ENCODE measurements at places on chromosomes 2 and 18.

DNA sequence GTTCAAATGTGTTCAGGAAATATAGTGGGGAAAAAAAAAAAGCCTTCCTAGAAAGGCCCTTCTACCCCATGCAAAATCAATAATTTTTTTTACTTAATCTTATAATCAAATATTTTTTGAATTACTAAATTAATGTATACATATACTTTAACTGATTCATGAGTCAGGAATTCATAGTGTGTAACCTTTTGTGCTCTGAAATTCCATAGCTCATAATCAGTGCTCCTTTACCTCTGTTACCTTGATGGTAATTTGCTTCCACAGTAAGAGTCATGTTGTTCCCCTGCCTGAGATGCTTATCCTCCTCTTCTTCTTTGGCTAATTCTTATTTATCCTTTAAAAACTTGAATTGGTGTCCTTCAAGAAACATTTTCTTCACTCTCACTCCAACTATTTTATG, 414.2 kb downstream of the THSD7B start:
- DNase-seq, result peak; percentile 6

- no peak for DNase-seq
These were observed 27.4 kb upstream of the VRK2 start for GRCh38 chr2:58019229-58019628.

DNA sequence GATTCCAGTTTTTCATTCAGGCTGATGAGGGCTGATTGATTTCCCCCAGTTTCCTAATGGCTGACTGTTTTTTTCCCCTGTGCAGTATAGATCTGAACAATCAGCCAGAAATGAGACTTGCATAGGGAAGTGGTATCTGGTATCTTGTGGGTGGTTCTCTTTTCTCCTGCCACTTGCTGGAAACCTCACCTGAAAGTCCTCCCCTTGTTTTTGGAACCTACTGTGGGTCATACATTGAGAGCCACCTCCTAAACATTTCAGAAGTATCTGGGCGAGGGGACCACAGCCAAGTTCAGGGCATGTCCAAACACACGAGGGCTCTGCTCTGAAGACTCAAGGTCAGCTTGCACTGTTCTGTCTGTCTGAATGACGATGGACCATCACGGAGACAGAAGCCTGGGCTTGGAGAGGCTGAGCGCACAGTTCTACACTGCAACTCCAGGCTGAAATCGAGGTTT, 19.3 kb downstream of the ALPK2 start:
- DNase-seq, result no peak

- no peak for DNase-seq
These were observed 339 bp downstream of the ACAA2 start for GRCh38 chr18:49813069-49813318.

GRCh38 chr2:62304429-62305417, 108.8 kb downstream of the B3GNT2 start:
- peak; percentile 65 for DNase-seq

DNA sequence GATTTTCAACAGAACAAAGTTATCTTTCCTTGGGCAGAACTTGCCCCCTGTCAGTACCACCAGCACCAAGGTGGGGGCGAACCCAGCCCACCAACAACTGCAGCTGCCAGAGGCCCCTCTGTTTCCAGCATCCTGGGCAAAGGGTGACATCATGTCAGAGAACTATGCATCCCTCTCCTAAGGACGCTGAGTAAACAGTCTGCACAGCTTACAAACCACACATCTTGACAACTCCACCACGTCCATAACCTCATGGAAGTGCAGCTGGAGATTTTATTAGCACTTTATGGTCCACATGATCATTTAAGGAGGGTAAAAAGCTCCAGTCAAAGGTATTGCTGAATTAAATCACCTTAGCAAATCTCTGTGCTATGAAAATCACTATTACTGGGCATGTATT, 40.4 kb downstream of the PIEZO2 start:
- DNase-seq, result no peak

DNA sequence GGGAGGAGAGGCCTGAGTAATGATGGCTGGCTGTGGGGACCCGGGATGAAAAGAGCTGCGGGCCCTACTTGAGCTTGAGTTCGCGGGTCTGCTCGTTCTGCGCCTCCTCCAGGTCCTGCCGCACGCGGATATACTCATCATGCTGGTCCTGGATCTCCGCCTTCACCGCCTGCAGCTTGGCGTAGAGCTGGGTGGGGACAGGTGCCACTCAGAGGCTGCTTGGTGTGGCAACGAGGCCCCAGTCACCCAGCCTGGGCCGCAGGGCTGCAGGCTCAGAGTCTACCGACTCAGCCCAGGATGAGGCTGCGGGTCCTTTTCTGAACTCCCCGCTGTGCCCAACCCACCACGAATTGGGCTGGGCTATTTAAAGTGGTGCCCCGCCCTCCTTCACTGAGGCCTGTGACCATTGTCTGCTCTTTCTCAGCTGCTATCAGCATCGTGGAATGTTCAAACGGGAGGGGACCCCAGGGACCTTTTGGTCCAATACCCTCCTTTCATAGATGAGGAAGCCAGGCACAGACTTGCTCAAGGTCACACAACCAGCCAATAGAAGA, 28.0 kb downstream of the KIF3C start:
- DNase-seq, result no peak

DNA sequence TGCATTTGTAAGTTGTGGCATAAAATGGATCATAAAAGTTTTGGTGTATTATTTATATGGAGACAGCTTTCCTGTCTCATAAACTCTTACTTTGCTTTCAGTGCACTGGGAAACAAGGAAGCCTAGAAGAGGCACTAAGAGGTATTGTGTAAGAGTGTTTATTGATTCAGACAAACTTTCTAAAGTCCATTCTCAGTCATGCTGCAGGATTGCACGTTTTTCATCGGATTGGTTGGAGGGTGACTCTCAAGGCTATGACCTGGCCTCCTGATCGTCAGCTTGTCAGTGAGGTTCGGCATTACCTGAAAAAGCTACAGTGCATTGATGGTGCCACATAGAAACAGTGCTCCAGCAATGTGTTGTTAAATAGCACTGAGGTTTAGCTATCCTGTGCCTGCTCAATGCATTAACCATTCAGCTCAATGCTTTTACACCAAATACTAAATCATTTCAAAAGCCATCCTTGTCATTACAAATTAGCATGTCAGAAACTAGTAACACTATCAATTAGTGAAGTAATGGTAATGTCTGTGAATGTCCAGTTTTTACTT, 545.5 kb downstream of the CBLN2 start:
- no peak for DNase-seq

DNA sequence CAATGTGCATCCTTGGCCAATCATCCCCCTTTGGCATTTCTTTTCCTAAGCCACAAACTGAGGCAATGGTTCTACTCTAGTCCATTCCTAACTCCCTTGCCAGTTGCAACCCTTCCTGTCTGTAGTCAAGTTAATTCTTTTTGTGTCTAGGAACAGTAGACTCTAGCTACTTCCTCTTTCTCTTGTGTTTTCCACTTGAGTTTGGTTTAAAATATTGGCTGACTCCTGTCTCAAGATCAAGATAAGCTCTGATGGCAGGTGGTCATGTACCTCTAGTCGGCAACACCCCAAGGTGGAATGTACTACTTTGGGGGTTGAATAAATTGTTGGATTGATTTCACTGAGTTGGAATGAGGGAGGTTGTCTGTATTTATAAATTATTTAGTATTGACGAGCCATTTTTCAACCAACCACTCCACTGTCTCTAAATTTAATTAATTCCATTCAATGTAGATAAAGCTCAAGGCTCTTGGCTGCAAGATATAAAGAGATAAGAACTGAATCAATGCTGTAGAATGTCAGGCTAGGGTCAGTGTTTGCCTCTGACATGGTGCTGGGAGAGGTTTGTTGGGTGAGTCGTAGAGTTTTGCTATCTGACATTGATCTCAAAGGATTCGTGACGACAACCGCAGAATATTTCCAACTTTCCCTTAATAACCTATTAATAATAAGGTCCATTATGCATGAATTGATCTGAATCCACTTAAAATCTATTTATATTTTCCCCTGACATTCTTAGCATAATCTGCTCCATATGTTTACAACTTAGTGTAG, 188.7 kb upstream of the APCDD1 start:
- DNase-seq, result peak; percentile 36

- DNase-seq, result no peak
These were observed 75.6 kb downstream of the MBP start for GRCh38 chr18:77057006-77057395.

DNA sequence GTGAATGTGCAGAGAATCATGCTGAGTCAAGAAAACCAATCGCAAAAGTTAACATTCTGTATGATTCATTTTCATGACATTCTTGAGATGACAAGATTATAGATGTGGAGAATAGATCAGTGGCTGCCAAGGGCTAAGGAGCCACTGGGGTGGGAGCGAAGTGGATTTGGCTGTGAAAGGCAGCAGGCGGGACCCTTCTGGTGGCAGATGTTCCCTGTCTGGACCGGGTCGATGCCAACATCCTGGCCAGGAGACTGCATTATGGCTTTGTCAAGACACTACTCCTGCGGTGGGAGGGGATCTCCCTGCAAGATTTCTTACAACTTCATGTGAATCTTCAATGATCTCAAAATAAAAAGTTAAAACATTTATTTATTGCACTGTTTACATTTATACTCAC, 427.9 kb downstream of the GALR1 start:
- no peak for DNase-seq

DNA sequence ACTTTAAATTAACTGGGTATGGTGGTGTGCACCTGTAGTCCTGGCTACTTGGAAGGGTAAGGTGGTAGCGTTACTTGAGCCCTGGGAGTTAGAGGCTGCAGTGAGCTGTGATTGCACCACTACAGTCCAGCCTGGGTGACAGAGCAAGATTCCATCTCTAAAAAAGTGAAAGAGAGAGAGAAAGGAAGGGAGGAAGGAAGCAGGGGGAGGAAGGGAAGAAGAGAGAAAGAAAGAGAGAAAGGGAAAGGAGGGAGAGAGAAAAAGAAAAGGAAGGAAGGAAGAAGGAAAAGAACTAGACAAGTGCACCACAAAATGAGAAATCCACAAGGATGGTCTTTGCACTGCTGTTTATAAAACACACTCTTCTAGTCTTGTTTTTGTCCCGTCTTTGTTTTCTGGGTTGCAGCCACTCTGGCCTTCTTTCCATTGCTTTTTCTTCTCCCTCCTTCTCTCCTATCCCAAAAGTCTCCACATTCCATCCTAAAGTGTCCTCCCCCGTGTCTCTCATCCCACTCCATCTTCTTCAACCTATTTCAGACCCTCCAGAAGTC, 32.0 kb downstream of the PKDCC start:
- DNase-seq, result no peak

GRCh38 chr2:238314576-238314975, 5.7 kb upstream of the TRAF3IP1 start:
- DNase-seq, result no peak

DNA sequence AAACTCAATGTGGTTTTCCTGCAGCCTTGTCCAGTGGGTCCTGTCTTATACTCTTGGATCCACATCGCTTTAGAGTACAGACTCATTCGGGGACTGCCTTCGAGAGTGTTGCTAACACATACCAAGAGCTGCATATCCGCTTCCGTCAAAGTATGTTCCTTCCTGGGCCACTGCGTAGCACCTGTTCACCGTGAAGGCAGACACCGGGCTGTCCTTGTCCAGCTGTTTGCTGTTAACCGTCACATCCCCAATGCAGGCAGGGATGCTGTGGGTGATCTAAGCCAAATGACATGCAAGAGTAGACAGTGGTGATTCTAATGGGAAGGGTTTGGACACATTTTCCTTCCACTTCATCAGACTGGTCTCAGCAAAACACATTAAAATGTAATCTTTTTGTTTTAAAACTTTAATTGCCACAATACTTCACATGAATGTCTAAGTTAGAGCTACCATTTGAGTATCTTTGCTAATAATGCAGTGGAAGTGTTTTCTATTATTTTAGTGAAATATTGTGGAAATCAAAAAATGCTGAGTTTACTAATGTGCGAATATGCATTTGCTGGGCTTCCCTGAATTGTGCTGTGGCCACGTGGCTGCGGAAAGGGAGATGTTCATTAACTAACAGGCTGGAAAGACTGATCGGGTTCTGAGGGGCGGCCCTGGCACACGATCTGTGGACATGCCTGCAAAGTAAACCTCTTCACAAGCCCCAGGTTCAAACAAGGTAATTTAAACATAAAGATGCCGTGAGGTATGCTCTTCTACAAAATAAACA, 169.1 kb downstream of the LAMA1 start:
- no peak for DNase-seq

DNA sequence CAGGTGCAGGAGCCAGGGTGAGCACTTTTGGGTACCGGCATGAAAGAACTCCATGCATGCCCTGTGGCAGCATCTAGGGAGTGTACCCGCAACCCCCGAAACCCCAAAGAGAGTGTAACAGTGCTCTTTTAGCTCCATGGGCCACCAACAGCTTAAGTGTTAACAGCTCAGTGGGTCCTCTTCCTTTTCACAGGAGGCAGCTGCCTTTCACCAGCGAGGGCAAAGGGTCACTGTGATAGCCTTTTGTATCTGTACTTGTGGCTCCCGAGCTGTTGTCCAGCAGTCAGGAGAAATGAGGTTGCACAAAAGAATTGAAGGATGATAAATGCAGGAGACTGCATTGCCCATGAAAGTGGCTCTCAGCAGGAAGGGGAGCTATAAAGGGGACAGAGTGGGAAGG, 1166.3 kb upstream of the ACVR2A start:
- no peak for DNase-seq

GRCh38 chr2:33719067-33719466, 120.0 kb upstream of the FAM98A start:
- no peak for DNase-seq

GRCh38 chr18:36089001-36089400, 21.6 kb upstream of the RPRD1A start:
- DNase-seq, result no peak

DNA sequence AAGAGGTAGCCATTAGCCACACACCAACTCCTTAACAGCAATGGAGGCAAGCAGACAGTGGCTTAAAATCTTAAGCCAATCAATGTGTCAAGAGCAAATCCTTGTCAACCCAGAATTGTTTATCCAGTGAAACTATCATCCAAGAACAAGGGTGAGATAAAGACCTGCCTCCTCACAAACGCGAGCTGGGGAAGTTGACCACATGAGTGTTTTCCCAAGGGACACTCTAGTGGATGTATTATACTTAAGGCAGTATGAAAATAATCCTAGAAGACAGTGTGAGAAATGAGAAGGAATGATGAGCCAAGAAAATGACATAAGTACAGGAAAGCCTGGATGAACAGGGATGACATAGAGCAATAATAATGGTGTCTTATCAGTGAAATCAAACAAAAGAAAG, 209.6 kb downstream of the TWIST2 start:
- peak; percentile 12 for DNase-seq

GRCh38 chr18:76376668-76377358, 118.2 kb downstream of the ZNF516 start:
- DNase-seq, result no peak

- DNase-seq, result no peak
These were observed 117.2 kb upstream of the NCK2 start for GRCh38 chr2:105627534-105627933.

DNA sequence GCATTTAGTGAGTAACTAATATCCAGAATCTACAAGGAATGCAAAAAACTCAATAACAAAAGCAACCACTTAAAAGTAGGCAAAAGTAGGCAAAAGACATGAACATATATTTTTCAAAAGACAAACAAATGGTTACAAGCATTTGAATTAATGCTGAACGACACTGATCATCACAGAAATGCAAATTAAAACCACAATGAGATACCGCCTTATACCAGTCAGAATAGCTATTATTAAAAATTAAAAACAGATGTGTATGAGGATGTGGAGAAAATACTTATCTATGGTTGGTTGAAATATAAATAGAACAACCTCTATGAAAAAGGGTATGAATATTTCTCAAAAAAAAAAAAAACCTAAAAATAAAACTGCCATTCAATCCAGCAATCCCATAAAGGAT, 51.7 kb downstream of the SNTG2 start:
- peak; percentile 25 for DNase-seq

- DNase-seq, result no peak
These were observed 26.8 kb upstream of the LDLRAD4 start for GRCh38 chr18:13191779-13192178.
